Stimulated activated CD4-positive, alpha-beta T cell treated with anti-CD3 and anti-CD28 coated beads, Interleukin-1b, Interleukin-23, amount 100 ng/mL, for 4 hours (primary cell): ENCODE measurements at places on chromosomes 3 and 15.

- no peak for DNase-seq
Measured at GRCh38 chr15:37740623-37741141, 193.8 kb upstream of the TMCO5A start.

DNA sequence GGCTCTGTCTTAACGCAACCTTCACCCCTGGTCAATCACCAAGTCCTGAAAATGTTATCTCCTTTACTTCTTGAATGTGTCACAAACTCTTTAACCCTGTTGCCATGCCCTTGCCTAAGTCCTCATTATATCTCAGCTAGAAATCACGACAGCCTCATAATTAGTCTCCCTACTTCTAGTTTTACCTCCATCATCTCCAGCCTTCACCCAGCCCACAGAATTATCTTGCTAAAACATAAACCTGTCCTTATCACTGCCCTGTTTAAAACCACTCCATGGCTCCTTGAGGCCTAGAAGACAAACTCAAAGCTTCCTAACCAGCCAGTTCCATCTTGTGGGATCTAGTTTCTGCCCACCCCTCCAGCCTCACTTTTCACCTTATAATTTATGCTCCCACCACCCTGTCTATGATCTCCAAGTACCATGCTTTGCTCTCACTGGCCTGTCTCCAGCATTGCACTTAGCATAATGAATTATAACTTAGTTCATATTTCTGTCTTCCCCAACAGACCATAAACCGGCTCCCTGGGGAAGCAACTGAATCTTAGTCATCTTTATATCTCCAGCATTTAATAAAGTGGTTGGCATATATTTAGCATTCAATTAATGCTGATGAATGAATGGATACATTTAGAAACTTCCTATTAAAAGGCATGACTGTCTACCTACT, 39.2 kb downstream of the GPR176 start:
- DNase-seq: no peak

DNA sequence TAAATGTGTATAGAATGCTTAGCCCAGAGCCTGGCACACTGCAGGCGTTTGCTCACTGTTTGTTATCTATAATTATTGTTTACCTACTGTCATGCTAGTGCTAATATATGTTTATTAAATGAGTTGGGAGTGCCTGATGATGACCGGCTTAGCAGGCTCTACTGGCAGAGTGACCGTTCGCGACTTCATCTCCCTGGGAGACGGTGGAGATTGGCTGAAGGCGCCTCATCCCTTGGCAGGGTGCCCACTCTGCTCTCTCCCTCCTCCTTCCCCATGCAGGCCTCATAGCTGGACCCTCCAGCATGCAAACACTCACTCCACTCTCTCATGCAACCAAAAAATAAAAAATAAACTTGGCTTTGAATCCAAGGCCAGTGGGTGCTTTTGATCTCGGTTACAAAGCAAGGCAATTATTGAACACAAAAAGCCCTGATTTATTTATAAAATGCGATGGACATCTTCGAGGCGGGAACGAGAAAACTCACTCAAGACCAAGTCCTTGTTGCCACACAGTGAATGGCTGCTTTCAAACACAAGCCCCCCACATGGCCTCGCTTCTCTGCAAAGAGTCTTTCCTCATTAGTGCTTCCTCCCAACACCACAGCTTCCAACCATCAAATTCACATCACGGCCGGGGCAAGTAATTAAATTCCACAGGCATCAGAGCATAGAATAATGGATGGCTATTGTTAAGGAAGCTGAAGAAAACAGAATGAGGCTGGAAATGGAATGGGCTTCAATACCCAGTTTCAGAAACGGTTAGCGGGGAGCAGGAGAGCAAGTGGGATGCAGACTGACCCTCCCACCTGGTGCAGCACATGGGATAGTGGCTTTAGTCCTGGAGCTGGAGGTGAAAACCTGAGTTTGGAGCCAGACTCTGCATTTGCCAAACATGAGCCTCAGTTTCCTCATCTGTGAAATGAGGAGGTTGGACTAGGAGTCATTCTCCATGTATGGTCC, 135.7 kb upstream of the RAD18 start:
- no peak for DNase-seq

- no peak for DNase-seq
Measured at GRCh38 chr3:75218577-75218976, 445.6 kb upstream of the FRG2C start.

- DNase-seq: no peak
Measured at GRCh38 chr3:71858503-71859122, 73.7 kb upstream of the PROK2 start.

DNA sequence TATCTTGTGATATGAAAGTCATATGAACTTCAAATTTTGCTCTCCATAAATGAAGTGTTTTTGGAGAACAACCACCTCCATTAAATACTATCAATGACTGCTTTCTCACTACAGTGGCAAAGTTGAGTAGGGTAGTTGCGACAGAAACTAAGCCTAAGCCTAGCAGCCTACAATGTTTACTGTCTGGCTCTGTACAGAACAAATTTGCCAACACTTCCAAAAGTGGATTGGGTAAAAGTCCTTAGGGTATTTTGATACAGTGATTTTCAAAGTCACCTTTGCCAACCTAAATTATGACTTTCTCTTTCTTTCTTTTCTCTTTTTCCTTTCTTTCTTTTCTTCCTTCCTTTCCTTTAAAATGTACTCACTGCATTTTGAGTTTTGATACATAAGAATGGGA, 142.6 kb downstream of the PLCL2 start:
- DNase-seq: no peak

DNA sequence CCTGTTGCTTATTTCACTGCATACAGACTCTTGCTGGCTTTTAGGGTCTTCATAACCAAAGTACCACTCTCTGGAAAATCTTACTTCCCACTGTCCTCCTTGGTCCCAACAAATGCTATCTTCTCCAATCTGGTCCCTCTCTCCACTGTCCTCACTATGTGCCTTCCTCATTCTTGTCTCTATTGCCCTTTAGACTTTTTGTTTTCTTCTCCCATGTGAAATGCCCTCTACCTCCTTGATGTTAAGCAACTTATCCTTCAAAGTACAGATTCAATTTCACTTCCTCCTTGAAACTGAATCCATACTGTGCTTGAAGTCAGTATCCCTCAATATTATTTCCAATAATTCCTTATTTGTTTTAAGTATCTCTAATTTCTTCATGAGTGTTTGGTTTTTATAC, 60.8 kb downstream of the CGGBP1 start:
- no peak for DNase-seq

- no peak for DNase-seq
Measured at GRCh38 chr3:73437828-73438227, 186.9 kb downstream of the PDZRN3 start.

GRCh38 chr3:90091549-90091948, 984.1 kb downstream of the EPHA3 start:
- no peak for DNase-seq

DNA sequence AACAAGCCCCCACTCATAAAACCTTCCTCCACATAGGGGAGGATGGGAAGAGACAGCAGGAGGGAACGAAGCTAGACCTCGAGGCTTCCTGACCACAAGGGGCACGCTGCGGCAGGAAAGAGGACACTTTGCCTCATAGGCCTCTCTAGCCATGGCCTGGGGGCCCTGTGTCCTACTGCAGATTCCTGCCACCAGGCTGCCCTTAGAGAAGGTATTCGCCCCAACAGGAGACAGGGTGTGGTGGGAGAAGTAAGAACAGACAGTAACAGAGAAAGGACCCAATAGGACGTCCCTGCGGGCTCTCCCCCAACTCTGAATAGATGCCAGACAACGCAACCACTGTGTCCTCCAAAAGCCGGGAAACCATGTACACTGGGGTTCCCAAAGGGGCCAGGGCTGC, 36.8 kb downstream of the ADCY5 start:
- DNase-seq: no peak

- DNase-seq: no peak
Measured at GRCh38 chr15:71646767-71647486, 163.4 kb upstream of the NR2E3 start.

DNA sequence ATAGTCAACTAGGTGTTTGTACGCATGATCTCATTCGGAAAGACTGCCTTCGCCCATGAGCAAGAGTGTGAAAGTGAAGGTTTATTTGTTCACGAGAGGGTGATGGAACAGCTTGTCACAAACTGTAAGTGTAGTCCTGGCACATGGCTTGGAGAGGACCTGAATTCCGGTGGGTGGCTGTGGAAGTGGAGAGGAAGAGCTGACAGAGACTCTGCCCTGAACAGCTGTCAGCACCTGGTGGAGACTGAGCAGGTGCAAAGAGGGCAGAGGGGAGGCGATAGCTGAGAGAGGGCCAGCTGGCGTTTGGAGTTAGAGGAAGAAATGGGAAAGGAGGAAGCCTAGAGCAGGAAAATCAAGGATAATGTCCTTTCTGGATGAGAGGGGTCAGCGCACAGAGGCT, 155.7 kb downstream of the EEFSEC start:
- no peak for DNase-seq

GRCh38 chr15:36210426-36210825, 369.0 kb upstream of the CDIN1 start:
- no peak for DNase-seq

- no peak for DNase-seq
Measured at GRCh38 chr3:45943207-45943846, at the start of gene CXCR6. CXCR6 (plus strand) TSS chr3:45943464; CDS start chr3:45946482, 3,018 bp downstream.

DNA sequence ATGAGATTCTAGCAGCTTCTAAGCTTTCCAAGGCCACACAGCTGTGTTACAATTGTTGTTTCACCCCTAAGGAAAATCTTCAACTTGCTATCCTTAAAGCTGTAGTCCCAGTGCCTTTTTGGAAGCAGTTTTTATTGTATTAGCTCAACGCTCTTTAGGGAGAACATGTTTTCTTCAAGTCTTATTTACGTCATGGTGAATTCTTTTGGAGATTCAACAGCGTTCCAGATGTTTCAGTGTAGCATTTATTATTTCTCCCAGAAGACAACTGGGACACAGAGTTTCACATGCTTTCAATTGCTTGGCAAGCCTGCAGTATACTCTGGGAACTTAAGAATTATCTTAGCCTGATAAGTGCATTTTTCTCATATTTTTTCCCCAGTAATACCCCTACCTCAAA, 888.3 kb downstream of the PLOD2 start:
- no peak for DNase-seq

DNA sequence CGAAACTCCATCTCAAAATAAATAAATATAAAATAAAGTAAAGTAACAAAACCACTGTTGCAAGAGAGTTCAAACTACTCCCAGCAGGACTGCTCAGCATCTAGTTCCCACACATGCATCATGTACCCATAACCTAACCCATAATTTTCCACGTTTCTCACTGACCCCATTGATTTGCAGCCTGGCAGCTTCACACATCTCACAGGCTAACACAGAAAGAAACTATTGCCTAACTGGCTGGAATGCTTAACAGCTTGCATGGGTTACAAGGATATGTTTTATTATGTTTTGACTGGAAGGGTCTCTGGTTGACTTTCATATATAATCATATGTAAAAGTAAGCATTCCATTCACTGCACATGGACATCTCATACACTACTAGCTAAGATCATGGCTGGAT, 55.6 kb upstream of the TBC1D23 start:
- DNase-seq: no peak

DNA sequence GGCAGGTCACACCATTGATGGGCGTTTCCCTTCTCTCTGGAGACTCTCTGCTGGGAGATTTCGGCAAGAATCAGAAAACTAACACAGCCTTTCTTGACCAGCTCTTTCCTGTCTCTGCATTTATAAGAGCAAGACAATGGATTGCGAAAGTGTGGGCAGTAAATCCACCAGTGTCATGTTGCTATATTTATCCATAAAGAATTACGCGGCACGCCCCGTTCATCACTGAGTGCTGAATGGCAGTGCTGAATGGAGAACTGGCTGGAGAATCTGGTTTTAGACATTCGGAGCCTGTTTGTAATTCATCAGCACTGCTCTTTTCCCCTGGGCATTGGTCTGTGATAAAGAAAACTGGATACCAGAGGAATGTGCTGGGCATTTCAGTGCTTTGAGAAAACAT, 2.0 kb upstream of the CEMIP start:
- DNase-seq: no peak

DNA sequence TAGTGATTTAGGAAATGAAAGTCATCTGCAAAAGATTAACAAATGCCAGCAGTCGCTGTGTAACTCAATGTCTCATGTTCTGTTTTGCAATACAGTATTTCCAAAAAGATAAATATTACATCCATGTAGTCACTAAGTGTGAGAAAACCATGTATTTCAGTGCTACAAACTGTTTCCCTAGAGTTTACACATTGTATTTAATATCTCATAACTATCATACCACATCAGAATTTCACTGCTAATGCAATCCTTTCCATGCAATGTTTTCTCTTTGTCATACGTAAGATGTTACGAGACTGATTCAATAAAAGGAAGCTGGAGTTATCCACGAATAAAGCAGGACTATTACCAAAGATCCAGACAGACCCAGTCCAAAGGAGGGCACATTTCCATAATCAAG, 269.4 kb downstream of the GBE1 start:
- DNase-seq: no peak

DNA sequence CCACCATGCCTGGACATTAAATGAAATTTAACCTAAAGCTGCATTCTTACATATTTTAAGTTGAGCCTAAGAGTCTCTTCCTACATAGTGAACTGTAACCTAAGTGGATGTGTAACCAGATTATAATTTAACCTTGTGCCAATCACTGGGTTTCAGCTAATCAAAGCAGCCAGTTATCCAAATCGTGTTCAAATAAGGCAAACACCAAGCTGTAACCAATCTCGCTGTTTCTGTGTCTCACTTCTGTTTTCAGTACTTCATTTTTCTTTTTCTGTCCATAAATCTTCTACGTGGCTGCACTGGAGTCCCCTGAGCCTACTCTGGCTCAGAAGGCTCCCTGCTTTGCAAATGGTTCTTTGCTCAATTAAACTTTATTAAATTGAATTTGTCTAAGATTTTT, 186.1 kb upstream of the CNTN6 start:
- DNase-seq: no peak

DNA sequence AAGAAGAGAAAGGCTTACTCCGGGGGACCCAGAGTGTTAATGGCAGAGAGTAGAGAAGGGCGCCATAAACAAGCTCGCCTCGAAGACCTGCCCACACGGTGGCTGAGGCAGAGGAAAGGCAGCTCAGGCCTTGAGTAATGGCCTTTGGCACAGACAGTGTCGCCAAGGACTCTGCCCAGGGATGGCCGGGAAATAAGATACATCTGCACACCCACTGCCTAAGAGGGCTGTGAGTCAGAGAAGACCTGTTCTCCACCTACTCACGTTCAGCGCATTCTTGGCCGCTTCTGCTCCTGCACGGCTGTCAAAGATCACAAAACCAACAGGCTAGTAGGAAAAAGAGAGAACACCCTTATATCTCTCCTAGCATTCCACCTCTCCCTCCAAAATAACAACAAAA, 26.2 kb downstream of the RBPMS2 start:
- no peak for DNase-seq
